ENCODE measurements at places on chromosomes 4 and X. TPM values are rescaled to one million over a fixed set of nuclear protein-coding genes. Genes with fewer than 3 reads are reported as not detected.

GRCh38 chr4:47413521-47413920 is 50.0 kb downstream of the COMMD8 start:
- no peak for DNase-seq

Gene CLDN2
- not detected for total RNA-seq

Gene EREG
- total RNA-seq = 9.9 TPM

- peak; percentile 25 for DNase-seq
Observed at GRCh38 chrX:107766470-107767150, 9.0 kb downstream of the TSC22D3 start.

GRCh38 chr4:58602022-58602421 is 1491.8 kb upstream of the IGFBP7 start:
- no peak for DNase-seq

- peak; percentile 86 for DNase-seq
Observed at GRCh38 chr4:169335331-169335730, 64.6 kb upstream of the SH3RF1 start.

GRCh38 chrX:103780336-103781061 is 3.9 kb downstream of the PLP1 start:
- no peak for DNase-seq

Gene IRS4
- total RNA-seq = not detected

GRCh38 chr4:176841711-176842112 is 49.0 kb upstream of the VEGFC start:
- peak; percentile 91 for DNase-seq

All from fibroblast of lung (primary cell).